ENCODE measurements at places on chromosomes 3 and 15. TPM values are rescaled to one million over a fixed set of nuclear protein-coding genes. Genes with fewer than 3 reads are reported as not detected.

DNA sequence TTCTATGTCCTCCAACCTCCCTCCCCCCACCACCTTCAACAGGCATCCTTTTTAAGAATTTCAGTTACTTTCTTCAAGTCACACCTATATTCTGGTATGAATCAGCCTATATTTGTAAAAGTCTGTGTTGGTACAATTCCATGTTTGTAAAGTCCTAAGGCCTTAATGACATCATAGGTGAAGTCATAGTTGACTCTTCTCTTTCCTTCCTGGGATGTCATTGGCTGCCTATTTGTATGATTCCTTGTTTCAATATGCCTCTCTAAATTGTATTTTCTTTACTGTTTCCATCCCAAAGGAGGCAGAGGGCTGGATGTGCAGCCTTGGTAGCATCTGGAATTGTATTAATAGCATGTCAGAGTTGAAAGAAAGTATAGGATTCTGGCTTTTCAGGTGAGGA is 56.5 kb downstream of the ADAMTSL3 start:
- DNase-seq: no peak

DNA sequence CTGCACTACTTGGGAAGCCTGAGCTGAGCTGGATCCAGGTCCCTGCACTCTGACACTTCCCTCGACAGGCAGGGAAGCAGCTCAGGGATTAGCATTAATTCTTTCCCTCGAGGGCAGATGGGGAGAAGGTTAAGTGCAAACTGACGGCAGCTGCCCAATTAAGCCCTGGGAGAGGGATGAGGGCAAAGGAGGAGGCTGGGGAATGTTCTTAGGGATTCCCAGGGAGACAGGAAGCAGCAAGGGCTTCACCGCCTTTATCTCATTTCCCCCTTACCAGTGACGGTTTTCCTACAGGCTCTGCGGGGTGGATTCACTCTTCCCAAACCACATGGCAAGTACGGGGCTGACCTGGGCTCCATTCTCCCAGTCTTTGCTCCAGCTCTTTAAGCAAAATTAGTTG is 519.0 kb upstream of the PROK2 start:
- DNase-seq: no peak

- DNase-seq: no peak
Observed at GRCh38 chr3:50637011-50637410, 20.1 kb downstream of the MAPKAPK3 start.

GRCh38 chr3:181699171-181699903 is 12.4 kb upstream of the SOX2 start:
- no peak for DNase-seq

The SPTSSB gene
- total RNA-seq: 2.9 TPM

DNA sequence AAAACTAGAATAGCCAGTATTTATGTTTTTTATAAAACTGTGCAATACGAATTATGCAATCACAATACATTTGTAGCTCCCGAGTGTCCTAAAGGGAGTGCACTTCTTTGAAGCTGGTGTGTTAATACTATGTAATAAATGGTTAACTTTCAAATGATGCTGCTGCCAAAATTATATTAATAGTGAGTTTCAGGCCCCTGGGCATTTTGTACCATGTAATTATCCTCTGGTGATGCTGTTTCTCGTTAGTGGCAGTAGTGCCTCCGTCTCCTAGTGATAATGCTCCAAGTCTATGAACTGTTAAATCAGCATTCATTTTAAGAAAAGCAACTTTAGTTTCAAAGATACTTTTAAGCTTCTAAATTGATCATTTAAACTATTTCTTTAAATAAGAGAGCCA is 132.7 kb upstream of the BHLHE40 start:
- DNase-seq: no peak

The CPNE4 gene
- 3.2 TPM for total RNA-seq

The ACAP2 gene
- 59.4 TPM for total RNA-seq

- DNase-seq: no peak
Observed at GRCh38 chr3:190281308-190282051, 40.8 kb downstream of the CLDN1 start.

The IL20RB gene
- 67.3 TPM for total RNA-seq

- DNase-seq: no peak
Observed at GRCh38 chr15:27705056-27705455, 394.1 kb downstream of the OCA2 start.

- no peak for DNase-seq
Observed at GRCh38 chr15:80419546-80419945, 15.4 kb downstream of the ARNT2 start.

GRCh38 chr3:45792516-45793172 is 3.7 kb downstream of the SLC6A20 start:
- DNase-seq: peak; percentile 77

DNA sequence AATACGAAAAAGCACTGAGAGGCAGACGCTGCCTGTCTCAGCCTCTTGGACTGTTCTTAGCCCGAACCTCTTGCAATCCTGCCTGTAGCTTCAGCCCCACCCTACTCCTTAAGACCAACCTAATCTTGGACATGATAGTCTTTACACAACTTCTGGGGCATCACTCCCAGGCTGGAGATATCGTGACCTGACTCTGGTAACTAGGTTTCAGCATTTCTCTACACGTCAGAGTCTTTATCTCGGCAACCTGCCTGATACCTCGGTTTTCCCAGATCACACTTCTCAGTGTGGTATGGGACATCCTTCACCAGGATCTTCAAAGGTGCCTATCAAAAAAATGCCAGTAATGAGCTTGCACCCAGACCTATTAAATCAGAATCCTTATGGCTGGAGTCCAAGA is 590.2 kb upstream of the KCNMB2 start:
- no peak for DNase-seq

The RTP1 gene
- total RNA-seq: not detected

The BTLA gene
- total RNA-seq: 3.2 TPM

The KLHL6 gene
- total RNA-seq: 1.7 TPM

GRCh38 chr3:194474675-194475074 is 12.1 kb downstream of the ATP13A3 start:
- DNase-seq: no peak

DNA sequence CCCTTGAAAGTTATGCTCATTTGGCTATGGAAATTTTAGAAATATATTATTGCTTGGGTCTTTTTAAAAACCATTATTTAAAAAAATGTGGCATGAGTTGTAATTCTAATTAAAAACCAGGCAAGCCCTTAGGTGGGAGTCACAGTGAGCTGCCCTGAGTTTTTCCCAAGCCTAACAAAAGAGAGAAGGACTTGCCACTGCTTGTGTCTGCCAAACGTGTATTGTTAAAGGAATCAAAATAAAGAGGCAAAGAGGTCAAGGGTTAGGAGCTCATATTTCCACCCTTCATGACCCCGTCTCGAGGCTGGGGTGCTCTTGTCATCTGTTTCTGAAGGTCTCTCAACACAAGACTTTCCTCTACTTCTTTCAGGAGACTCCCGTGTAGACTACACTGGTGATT is 321.1 kb downstream of the ZIC1 start:
- DNase-seq: no peak

- DNase-seq: no peak
Observed at GRCh38 chr15:73602446-73602843, 30.7 kb downstream of the NPTN start.

The CNTN4 gene
- 22.1 TPM for total RNA-seq

DNA sequence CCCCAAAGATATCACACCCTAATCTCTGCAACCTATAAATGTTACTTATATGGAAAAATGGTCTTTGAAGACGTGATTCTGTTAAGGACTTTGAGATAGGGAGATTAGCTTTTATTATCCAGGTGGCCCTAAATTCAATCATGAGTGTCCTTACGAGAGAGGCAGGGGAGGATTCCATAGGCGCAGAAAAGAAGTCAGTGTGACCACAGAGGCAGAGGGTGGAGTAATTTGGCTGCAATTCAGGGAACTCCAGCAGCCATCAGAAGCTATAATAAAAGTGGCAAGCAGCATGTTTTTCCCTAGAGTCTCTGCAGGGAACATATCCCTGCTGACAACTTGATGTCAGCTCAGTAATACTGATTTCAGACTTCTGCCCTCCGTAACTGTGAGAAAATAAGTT is 315.2 kb upstream of the ROBO2 start:
- no peak for DNase-seq

The LNP1 gene
- 4.4 TPM for total RNA-seq

- no peak for DNase-seq
Observed at GRCh38 chr3:78540485-78540884, 1227.3 kb downstream of the ROBO1 start.

DNA sequence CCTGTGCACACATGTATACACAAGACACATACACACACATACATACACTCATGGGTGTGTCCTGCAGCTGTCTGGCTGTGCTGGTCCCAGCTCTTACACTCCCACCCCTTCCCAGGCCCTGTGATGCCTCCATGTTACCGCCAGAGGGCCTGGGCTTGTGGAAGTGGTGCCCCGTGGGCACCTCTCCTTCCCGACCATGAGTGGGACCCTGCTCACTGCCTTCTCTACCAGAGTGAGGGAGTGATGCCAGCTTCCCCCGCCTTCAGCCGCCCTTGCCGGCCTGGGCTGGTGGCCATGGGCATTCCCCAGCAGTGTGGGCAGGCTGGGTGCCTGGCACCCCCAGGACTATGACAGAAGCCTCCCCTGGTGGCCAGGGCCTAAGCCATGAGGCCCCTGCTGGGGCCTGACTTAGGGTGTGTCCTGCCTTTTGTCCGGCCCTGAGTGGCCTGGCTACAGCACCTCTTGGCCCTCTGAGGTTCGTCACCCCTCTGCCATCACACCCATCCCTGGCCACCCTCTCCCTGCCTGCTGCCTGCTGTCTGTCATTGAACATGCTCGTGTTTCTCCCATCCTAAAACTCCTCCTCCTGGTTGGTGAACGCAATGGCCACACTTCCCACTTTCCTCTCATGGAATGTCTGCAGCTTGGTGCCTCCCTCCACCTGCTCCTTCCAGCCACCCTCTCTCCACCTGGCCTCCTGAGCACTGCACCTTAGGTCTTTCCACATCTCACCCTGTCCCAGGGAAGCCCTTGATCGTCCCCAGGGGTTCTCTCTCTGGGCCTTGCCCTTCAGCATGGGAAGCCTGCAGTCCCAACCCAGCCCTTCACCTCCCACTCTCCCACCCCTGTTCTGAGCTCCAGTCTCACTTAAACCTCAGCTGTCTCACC is 14.6 kb downstream of the HDAC11 start:
- DNase-seq: no peak

- DNase-seq: no peak
Observed at GRCh38 chr3:30986551-30986950, 92.1 kb upstream of the GADL1 start.

GRCh38 chr15:66115568-66116206 is 137.9 kb downstream of the MEGF11 start:
- DNase-seq: no peak

The OTOL1 gene
- not detected for total RNA-seq

DNA sequence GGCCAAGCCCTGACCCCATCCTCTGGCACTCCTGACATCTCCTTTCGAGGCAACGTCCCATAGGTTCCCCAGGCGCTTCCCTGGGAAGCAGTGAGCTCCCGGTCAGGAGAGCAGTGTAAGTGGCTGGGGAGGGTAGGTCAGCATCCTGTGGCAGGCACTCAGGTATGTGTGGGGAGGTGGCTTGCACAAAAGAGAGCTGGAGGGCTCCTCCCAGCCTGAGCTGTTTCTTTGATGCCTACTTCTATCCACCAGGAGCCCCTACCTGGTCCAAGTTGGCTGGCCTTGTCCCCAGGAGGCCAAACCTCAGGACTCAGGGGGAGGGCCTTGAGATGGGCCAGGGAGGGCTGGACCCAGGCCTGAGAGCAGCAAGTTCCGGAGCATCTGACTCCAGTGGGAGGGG is 31.7 kb upstream of the LINGO1 start:
- DNase-seq: no peak

GRCh38 chr3:189349772-189350171 is 178.0 kb downstream of the TPRG1 start:
- DNase-seq: no peak

DNA sequence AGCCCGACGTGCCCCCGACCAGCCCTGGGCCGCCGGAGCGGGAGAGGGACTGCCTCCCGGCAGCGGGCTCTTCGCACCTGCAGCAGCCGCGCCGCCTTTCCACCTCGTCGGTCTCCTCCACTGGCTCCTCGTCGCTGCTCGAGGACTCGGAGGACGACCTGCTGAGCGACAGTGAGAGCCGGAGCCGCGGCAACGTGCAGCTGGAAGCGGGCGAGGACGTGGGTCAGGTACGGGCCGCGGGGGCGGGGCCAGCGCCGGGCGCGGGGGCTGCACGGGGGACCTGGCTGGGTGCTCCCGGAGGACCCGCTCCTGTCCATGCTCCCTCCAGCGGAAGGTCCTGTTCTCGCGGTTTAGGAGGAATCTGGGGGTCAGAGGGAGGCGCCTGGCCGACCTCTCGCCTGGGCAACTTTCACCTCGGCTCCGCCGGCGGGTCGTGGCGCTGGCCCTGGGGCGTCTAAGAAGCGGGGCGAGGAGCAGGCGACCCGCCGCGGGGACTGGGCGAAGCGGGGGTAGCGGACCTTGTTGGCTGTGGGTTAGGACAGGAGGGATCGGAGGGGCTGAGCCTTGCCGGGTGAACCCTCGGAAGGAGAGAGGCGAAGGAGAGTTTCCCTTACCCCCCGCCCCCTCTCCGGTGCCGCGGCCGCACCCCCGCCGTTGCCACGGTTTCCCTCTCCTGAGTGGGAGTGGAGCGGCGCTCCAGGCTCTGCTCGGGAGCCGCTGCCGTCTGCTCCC is 682 bp downstream of the ITPKA start:
- DNase-seq: no peak

The CD86 gene
- total RNA-seq: 0.98 TPM

The KCNH8 gene
- total RNA-seq: 2.0 TPM

The CHRM5 gene
- total RNA-seq: not detected

The GOLGA8B gene
- total RNA-seq: 68.0 TPM

GRCh38 chr3:55801676-55802075 is 314.6 kb upstream of the WNT5A start:
- DNase-seq: no peak

The KCNAB1 gene
- total RNA-seq: 3.9 TPM

DNA sequence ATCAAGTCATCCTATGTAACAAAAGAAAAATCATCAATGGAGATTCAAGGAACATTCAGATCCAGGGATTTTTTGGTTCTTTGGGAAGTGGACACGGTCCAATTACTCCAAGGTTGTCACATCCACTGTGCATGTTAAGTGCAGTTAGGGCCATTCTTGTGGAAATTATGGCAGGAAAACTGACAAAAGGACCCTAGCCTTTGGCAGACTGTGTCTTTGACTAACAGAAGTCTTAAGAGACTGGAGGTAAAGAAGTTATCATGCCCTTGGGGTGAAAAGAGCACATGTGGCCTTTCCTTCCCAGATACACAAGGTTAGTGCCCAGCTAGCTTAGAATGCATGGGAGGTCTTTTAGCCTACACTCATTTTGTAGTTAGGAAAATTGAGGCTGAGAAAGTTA is 74.9 kb downstream of the MB21D2 start:
- DNase-seq: no peak

DNA sequence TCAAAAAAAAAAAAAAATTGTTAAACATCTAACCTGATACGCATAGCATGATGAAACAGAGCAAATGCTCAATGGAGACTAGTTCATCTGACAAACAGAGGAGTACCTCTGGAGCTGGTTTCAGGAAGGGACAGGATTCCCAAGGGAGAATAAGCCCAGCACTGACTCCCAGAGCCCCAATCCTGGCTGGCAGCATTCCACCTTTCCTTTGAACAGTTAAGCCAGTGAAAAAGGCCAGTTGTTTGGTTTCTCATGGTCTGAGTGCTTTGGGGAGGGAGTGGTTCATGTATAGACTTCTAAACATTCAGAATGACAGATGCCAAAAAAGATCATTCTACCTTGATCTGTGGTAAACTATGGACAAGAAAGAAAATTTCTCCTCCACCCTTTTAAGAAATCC is 277.9 kb upstream of the RARB start:
- DNase-seq: no peak

GRCh38 chr3:88025001-88025552 is 33.7 kb downstream of the CGGBP1 start:
- DNase-seq: no peak

The ALDH1L1 gene
- total RNA-seq: 19.2 TPM
